Activated gamma-delta T cell treated with anti-CD3 and anti-CD28 coated beads, Interleukin-2, amount 50 U/mL, for 16 hours (primary cell): ENCODE measurements at places on chromosomes 2 and 18.

GRCh38 chr2:109530712-109531111 lies 83.1 kb downstream of the SEPTIN10 start:
- DNase-seq, result no peak

- DNase-seq, result no peak
These were observed 277.0 kb upstream of the MAP2 start for GRCh38 chr2:209146682-209147320.

DNA sequence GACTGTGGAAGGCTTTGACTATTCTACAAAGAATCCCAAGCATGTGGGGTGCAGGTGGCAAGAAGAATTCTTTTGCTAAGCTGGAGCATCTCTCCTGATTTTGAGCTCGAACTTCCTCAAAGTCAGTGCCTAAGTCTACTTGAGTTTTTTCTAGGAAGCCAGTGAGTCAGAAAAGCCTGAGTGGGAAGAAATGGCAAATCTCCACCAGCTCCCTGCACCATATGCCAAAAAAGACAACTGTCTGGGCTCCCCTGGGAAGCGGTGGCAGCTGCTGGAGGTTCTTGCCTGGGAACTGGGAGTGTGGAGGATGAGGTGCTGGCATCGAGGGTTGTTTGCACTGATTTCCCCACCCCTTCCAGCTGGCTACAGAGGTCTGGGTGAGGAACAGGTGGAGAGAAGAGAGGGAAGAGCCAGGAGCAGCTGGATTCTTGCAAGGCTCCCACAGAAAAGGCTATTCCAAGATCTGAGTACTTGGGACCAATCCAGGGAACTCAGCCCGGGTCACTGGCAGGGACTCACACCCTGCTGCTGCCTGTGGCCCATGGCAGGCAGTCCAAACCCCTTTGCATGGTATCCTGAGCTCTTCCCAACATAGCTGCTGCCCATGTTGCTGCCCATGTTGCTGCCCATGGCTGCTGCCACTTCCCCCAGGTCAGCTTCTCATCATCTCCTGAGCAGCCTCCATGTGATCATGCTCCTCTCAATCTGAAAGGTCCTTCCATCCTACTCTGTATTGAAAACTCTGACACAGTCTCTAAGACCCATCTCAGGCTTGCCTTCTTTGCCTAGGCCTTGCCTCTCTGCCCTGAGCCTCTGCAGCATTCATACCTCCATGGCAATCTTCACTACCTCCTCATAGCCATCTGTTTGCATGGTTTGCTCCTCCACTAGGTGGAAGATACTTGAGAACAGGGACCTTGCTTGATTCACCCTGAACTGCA lies 128.3 kb upstream of the SPATS2L start:
- no peak for DNase-seq

- DNase-seq, result no peak
These were observed 4.2 kb downstream of the GNLY start for GRCh38 chr2:85698184-85698879.

DNA sequence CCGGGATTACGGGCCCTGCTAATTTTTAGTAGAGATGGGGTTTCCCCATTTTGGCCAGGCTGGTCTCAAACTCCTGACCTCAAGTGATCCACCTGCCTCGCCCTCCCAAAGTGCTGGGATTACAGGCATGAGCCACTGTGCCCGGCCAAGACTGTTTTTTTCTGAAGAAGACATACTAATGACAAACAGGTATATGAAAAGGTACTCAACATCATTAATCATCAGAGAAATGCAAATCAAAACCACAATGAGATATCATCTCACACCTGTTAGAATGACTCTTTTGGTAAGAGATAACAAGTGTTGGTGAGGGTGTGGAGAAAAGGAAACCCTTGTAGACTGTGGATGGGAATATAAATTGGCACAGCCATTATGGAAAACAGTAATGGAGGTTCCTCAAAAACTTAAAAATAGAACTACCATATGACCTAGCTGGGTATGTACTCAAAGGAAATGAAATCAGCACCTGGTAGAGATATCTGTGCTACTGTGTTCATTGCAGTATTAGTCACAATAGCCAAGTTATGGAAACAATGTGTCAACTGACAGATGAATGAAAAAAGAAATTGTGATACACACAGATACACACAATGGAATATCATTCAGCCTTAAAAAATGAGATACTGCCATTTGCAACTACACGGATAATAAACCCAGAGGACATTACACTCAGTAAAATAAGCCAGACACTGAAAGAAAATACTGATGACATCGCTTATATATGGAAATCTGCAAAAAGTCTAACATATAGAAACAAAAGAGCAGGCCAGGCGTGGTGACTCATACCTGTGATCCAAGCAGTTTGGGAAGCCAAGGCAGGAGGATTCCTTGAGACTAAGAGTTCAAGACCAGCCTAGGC lies 20.8 kb downstream of the SOS1 start:
- DNase-seq, result no peak

- no peak for DNase-seq
These were observed 916 bp downstream of the TNFRSF11A start for GRCh38 chr18:62325806-62326645.

DNA sequence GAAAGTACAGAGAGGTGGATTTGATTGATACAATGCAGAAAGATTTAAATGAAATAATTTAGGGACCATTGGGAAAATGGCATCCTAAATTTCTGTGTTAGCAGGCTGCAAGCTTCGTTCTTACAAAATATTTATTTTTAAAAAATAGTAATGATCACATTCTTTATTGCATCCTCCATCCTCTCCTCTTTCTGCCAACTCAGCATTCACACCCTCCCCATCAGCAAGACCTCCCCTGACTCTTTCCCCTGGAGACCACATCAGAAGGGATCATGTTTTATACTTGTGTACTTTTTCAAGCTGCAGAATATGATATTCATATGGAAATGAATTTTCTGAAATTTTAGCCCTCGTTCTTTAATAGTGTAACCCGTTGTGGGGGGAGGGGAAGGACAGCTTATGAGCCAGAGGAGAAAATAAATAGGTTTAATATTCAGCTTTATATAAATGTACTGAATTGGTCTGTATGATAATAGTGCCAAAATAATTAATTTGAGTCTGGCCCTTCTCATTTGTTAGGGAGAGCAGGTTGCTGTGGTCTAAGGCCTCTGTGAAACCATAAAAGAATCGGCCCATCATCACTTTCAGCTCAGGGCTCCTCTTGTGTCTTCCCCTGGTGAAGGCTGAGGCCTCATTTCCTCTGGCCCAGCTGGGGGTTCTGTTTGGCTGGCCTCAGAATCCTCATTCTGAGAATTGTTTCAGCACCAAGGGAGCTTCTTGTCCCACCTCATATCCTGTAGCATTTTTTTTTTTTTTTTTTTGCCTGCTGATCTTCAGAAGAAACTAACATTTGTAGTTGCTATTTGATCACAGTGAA lies 330.8 kb downstream of the TXNL1 start:
- DNase-seq, result no peak

- DNase-seq, result no peak
These were observed 107.7 kb downstream of the ACKR3 start for GRCh38 chr2:236677368-236677767.

DNA sequence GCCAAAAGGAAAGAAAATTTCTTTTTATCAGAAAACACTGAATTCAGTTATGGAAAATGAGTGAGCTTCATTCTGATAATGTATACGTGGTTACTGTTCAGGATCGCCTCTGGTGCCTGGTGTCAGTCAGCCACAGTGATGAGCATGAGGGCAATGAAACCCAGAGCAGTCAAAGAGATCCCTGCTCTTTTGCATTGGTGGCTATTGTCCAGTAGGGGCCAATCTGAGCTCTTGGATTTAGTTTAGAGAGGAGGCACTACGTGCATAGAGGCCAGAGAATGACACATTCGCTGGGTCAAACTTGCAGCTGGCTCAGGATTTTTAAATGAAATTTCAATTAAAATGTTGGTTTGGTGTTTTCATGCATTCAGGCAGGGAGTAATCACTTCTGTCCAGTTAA lies 522.9 kb downstream of the TMEM182 start:
- no peak for DNase-seq

- DNase-seq, result no peak
These were observed 150.6 kb downstream of the AGPS start for GRCh38 chr2:177543007-177543760.

DNA sequence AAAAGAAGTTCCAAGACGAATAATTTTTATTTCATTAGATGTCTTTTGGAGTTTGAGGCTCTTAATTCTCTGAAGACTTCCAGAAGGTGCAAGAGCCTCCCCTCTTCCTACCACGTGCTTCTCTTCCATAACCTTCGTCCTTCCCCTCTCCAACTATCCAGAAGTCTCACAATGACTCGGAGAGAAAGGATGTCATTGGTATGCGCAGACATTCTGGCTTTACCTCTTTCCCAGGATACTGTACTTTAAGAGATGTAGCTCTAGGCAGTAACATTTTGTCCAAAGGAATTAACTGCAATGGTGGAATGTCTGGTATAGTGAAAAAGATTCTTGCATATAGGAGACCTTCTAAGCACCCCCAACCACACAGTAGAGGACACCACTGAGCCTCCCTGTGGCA lies 249.0 kb upstream of the OSR1 start:
- DNase-seq, result no peak

DNA sequence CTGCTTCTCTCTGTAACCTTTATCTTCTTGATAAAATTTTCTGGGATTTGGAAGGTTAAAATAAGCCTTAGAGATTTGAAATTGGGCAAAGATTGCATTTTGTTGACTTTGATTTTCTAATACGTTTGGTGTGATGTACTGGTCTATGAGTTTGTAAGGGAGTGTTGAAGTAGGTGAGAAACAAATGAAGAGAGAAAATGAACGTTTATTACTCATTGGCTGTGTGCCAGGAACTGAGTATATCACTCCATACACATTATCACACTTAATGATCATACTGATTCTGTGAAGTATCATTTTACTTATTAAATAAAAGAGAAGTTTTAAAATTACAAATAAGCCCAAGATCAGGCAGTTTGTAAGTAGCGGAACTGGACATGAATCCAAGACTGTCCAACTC lies 795.1 kb upstream of the ZEB2 start:
- no peak for DNase-seq

GRCh38 chr18:12880541-12880910 lies 3.5 kb downstream of the PTPN2 start:
- DNase-seq, result no peak

DNA sequence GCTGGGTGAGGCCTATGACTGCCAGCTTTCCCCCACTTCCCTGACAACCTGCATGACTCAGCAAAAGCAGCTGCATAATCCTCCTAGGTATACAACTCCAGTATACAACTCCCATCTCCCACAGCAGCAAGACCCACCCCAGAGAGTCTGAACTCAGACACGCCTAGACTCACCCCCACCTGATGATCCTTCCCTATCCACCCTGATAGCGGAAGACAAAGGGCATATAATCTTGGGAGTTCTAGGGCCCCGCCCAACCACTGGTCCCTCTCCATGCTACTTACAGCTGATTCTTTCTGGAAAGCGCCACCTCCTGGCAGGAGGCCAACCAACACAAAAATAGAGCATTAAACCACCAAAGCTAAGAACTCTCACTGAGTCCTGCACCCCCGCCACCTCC lies 296.5 kb downstream of the DCC start:
- no peak for DNase-seq

DNA sequence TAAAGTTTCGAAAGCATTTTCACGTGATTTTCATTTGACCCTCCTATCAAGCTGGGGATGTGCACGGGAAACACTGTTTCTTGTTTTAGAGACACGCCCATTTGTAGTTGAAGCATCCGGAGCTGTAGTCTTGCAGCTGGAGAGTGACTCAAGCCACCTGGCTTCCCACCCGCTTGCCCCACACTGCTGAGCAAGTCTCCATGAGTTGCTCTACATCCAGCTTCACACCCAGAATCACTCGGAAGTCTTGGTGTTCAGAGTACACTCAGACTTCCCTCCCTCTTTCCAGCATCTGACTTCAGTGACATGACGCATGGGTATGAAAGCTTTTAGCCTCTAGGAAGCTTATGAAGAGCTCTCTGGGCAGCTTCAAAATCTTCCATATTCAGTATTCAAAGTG lies 262.4 kb downstream of the NBAS start:
- no peak for DNase-seq

GRCh38 chr2:43082111-43082894 lies 144.1 kb downstream of the ZFP36L2 start:
- DNase-seq, result no peak

GRCh38 chr2:9234680-9235146 lies 28.1 kb downstream of the ASAP2 start:
- DNase-seq, result no peak

DNA sequence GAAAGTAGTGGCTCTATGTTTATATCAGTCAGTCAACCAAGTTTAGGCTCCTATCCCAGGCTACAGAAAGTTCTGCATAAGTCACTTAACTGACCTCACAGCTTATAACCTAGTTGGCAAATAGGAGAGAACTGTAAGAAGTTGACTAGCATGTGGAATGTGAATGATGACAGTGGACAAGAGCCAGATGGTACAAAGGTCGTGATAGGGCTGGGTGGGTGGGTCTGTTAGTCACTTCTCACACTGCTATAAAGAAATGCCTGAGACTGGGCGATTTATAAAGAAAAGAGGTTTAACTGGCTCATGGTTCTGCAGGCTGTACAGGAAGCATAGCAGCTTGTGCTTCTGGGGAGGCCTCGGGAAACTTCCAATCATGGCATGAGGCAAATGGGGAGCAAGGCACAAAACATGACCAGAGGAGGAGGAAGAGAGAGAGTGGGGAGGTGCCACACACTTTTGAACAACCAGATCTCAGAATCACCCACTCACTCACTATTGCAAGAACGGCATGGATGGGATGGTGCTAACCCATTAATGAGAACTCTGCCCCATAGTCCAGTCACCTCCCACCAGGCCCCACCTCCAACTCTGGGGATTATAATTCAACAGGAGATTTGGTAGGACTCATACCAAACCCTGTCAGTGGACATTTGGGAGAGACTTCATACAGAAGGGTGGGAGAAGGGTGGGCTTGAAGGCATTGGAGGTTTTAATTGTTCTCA lies 68.8 kb downstream of the LTBP1 start:
- no peak for DNase-seq

- no peak for DNase-seq
These were observed 2.4 kb downstream of the EN1 start for GRCh38 chr2:118845005-118845521.

DNA sequence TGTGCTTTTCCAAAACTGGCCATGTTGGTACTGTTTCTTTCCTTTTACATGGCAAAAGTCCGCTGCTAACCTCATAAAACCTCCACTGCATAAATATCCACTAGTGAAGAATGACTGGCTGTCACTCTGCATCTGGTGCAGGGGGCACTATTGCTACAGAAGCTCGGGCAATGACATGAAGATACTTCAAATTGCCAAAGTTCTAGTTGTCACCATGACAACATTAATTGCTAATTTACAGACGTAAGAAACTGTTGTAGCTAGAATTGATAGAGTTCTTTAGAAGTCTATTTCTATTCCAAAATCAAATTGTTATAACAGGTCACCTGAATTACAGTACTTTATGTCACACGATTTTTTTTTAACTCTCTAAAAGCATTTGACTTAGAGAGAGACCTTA lies 845 bp downstream of the CFAP210 start:
- DNase-seq, result no peak

GRCh38 chr2:70132244-70133126 lies 45.2 kb downstream of the PCBP1 start:
- DNase-seq, result no peak

DNA sequence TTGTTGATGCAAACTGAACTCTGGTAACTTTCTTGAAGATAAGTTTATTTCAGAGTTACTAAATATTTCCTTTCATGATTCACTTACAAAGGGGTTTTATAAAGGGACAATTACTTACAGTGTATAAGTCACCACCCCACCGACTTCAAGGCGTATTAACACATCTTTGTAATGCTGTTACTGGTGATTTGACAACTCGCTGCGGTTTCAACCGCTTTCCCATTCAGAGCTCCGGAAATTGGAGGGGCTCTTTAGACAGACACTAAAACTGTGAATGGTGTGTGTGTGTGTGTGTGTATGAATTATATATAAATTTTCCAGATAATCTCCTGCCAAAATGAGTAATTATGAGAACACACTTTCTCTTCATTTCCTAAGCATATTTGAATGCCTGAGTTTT lies 4.9 kb downstream of the TM4SF20 start:
- no peak for DNase-seq
